ENCODE measurements at places on chromosomes 16 and 17. TPM values are rescaled to one million over a fixed set of nuclear protein-coding genes. Genes with fewer than 3 reads are reported as not detected.

DNA sequence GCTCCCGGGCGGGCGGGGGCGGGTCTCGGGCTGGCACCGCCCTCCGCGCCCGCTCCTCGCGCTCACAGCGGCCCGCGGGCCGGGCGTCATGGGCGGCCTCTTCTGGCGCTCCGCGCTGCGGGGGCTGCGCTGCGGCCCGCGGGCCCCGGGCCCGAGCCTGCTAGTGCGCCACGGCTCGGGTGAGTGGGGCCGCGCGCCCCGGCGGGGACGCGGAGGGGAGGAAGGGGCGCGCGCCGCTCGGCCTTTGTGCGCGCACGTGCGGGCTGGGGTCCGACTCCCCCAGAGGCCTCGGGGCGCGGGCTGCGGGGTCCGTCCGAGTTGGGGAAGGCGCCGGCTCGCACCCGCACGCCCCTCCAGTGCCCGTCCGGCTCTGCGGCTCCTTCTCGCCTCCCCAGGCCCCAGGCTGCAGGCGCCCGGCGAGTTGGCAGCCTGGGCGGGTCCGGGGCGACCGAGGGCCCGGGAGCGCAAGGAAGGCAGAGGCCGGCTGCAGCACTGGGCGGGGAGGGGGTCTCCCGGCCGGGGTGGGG is at the start of gene NME4:
Gene NME4, plus strand, starts transcription at position 65 of the 527 bp plus-strand sequence. Its CDS starts 24 bp downstream, at position 89.
- DNase-seq = no peak

Gene CYLD
- 341 TPM for total RNA-seq

DNA sequence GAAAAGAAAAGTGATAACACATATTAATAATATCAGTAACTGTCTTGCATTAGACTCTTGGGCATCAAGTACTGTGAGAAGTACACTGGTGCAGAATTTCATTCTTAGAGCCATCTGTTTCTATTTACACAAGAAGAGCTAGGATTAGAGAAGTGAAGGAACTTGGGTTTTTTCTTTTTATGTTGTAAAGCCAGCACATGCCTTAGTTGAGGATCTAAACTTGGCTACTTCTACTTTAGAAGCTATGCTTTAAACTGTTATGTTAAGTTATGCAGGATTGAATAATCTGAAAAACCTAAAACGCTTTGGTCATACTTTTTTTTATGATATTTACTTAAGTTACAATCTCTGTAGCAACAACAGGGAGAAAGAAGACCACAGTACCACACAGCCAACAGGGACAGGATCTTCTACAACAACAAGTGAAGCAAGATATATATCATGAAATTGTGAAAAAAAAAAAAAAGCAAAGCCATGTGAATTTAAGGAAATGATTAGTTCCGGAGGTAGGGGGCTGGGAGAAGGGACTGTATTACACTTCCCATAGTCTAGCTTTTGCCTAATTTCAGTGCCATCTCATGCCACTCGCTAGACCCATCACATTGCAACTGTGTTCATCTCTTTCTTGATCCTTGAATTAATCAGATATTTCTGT is 305.1 kb upstream of the GOT2 start:
- DNase-seq = no peak

DNA sequence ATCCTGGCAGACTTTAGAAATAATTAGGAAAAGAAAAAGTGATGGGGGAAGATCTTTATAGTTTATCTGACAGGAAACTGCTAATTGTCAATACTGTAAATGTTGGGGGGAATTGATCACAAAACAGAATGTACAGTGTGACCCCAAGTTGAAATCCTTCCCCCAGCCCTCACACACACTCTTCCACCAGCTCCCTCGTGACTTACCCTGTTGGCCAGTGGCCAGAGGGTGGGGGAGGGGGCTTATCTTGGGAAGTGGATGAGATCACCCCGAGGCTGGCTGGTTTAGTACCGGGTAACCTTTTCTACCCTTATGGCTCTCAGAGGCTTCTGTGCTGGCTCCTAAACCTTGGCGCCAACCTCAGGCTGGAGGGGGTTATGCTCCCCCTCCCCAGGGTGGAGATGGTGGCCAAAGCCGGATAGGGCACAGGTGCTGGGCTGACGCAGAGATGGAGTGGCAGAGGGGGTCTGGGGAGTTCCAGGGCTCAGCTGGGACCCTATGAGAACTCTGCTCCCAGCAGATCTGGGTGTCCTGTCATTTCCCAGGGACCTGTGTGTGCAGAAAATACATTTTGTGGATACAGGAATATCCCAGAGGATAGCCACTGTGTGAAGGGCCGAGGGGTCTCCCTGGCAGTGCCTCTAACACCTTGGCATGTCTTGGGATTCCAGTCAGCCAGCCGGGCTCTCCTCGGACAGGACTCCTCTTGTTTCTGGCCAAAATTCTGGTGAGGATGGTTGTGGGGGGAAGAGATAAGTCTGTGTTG is 18.6 kb downstream of the CDH16 start:
- DNase-seq = no peak

DNA sequence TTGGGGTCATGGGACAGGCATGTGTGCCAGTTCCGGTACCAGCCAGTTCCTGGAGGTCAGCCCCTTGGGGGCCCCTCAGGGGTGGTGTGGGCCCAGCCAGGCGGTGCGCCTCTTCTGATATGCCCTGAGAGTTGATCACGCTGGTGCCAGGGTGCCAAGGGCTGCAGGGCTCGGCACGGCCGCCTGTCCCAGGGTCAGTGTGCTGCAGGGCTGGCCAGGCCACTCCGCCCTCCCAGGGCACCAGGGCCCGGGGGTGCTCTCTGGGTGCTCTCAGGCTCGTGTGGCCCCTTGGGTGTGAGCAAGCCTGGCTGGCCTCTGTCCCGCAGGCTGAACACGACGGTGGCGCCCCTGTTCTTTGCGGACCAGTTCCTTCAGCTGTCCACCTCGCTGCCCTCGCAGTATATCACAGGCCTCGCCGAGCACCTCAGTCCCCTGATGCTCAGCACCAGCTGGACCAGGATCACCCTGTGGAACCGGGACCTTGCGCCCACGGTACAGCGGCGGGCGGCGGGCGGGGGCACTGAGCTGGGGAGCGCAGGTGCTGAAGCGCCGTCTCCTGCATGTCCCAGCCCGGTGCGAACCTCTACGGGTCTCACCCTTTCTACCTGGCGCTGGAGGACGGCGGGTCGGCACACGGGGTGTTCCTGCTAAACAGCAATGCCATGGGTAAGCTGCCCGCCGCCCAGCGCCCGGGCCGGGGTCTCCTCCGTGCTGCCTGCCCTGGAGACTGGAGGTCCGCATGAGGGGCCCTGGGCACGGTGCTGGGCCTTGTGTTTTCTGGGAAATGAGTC is 6.0 kb downstream of the GAA start:
- DNase-seq = no peak

GRCh38 chr17:44465276-44465675 is 37.9 kb downstream of the GPATCH8 start:
- no peak for DNase-seq

DNA sequence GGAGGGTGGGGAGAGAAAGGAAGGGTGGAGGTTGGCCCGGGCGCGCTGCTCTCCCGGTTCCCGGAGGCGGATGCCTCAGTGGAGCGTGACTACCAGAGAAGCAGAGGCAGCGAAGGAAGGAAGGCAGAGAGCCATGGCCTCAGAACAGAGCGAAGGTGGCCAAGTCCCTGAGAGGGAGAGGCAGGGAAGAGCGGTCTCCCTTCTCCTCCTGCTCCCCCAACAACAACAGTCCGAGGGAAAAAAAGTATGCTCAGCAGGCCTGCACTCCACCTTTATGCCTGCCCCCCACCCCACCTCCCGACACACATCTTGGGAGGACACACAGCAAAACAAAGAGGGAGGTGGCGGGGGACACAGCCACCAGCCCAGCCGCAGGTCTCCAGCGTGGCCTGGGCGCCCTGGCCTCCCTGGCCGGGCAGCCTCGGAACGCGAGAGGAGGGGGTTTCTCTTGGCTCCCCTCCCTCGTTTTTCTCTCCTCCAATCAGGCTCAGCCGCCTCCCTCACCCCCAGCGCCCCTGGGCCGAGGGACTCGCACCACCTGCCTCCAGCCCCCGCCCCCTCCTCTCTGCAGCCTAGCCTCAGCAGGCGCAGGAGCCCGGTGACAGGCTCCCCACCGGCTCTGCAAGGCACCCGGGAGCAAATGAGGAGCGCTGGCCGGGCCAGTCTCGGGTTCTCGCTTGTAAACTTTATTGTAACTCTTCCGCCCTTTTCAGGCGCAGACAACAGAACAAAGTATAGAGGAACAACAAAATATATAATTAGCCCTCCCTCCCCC is 1.1 kb upstream of the HOXB7 start:
- DNase-seq = no peak

- DNase-seq = no peak
Observed at GRCh38 chr17:51540151-51540550, 279.8 kb downstream of the UTP18 start.

Gene CCDC200
- total RNA-seq = not detected

DNA sequence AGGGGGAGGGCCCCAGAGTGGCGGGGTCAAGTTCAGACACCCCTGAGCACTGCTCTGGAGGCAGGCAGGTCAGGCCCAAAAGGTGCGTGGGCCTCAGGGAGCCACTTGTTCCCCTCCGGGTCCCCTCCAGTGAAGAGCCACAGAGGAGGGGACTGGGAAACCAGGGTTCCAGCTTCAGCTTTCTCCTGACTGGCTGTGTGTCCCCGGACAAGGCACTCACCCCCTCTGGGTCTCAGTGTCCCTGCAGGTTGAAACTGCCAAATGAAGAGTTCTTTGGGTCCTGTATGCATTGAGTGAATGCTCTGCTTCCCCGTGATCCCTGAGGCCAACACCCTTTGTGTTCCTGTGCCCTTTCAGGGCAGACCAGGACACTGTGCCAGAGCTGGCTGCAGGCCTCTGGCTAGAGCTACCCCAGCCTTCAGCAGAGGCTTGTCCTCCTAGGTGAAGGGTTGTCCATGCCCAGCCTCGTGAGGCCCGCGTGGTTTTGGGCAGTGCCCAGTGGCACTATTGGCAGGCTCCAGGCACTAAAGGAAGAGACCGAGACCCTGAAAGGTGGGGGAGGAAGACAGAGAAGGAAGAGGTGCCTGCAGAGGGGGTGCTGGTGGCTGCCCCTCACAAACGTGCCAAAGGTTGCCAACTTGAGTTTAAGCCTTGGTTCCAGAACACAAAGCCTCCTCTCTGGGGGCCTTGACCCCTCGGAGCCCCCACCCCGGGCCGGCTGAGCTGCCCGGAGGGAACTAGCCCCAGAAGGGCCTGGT is 13.3 kb upstream of the WNT3 start:
- no peak for DNase-seq

Gene RUNDC3A
- total RNA-seq = not detected

GRCh38 chr17:63760771-63761539 is 12.4 kb downstream of the CCDC47 start:
- DNase-seq = no peak

Gene SPDYE4
- total RNA-seq = not detected

DNA sequence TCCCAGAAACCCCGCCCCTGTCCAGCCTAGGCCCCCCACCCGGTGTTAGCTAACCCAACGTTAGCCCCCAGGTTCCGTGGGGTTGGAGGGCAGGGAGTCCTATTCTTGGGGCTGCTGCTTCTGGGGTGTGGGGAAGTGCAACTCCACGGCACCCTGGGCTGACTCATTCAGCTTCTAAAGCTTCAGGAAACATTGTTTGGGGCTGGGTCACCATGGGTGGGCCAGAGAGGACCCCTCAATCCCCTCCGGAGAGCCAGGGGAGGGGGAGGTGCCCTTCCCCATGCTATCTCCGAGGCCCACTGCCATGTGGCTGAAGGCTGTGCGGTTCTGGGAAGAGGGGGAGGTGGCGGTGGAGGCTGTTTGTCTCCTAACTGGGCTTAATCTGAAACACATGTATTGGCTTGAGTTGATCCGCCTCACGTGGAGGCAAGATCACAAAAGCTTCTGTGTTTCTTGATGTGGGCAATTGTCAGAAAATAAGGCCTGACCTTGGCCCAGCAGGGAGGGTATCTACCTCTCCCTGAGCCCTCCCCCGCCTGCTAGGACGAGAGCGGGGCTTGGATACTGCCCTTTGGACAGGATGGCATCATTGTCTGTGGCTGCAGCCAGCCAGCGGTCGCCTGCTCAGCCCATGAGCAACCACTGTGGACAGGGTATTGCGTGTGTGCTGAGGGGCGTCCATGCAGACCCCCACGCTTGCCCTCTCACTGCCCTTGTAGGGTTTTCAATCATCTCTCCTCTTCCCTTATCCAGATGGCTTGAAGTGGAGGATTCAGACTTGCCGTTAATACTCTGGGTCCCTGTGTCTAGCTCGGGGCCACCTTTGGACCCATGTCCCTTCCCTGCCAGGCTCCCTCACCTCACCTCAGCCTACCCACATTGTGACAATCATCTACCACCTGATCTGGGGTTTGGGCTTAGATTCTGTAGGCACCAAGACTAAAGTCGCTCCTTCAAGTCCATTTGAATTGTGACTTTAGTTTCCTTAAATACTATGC is 1.3 kb downstream of the SERPINF1 start:
- peak; percentile 31 for DNase-seq
